ENCODE measurements at places on chromosomes 13 and 19.

DNA sequence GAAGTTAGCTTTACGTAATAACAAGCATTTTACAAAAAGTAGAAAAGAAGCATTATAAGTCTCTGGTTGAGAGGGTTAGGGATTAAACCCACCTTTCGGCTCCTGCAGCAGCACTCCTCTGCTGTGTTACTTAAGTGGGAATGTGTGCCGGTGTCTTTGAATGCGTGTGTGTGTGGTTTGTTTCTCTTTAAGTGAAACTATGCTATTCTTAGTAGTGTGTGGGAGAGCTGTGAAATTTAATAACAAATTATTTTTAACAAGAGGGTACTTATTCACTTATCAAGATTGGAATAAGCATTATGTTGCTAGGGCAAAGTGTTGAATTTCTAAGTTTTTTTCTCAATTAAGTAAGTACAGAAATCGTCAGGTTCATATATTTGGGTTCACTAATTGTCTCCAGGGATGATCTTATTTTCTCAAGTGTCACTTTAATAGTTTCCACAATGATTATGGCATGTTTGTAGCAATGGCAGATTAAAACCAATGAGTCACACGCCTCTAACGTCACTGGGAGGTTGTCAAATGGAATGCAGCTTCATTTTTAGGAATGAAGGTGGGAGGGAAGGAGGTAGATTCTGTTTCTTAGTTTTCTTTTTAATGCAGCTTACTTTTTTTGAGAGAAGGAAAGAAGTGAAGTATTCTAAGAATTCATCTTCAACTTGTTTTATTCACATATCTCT, 151.3 kb downstream of the LMO7 start:
- peak; percentile 79 for DNase-seq

DNA sequence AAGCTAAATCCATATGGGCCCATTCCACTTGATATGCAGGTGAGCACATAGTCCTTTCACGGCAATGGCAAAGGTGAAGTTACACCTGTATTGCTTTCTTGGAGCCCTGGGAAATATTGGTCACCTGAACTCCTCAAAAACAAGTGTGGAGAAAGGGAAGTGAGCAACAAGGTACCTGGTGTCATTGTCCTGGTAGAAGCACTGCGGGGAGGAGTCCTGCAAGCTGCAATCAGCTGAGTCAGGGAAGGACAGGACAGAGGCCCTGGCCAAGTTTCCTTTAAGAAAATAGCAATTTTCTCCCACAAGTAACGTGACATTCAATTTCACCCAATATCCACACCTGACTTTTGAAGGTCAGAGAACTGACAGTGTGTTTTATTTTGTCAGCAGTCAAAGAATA, 389.1 kb downstream of the IRS2 start:
- DNase-seq: no peak

DNA sequence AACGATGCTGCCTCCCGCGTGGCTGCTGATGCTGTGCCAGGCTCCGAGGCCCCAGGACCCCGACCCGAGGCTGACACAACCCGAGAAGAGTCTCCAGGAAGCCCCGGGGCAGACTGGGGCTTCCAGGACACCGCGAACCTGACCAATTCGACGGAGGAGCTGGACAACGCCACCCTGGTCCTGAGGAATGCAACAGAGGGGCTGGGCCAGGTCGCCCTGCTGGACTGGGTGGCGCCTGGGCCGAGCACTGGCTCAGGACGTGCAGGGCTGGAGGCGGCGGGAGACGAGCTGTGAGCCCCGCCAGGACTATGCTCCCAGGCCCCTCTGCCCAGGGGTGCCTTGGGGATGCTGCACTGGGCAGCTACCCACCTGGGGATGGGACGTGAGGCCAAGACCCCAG, 10.7 kb downstream of the SIRT6 start:
- DNase-seq: no peak

- no peak for DNase-seq
These were observed 22.1 kb downstream of the ZNF787 start for GRCh38 chr19:56098731-56099568.

DNA sequence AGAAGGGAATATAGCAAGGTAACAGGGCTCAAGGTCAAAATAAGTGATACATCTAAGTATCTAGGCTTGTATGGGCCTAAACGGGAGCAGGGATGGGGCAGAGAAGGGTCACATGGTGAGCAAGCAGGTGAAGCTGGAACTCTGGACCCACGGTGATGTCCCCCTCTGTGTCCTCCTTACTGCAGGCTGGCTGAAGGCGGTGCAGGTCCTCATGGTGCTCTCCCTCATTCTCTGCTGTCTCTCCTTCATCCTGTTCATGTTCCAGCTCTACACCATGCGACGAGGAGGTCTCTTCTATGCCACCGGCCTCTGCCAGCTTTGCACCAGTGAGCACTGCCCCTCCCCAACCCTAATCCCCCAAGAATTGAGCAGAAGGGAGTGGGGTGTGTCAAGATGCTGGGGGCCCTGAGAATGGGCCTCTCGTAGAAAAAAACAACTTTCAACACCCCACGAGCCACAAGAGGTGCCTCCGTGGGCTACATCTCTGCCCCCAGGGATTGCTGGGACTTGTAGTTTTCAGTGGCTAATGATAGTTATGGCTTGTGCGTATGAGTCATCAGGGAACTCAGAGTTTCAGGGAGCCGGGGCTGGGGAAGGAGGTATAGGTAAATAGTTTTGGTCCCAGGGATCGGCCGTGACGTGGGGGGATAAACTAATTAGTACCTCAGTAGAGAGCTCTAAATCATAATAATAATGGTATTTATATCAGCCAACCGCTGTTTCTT, 4.0 kb downstream of the EMP3 start:
- peak; percentile 71 for DNase-seq

- no peak for DNase-seq
These were observed 205.1 kb downstream of the DACH1 start for GRCh38 chr13:71661921-71662320.

- no peak for DNase-seq
These were observed 13.4 kb downstream of the CYP2A6 start for GRCh38 chr19:40836754-40837429.

- no peak for DNase-seq
These were observed 133.9 kb downstream of the PTPRS start for GRCh38 chr19:5206751-5207075.

- peak; percentile 77 for DNase-seq
These were observed 2.3 kb upstream of the EIF3G start for GRCh38 chr19:10122045-10122444.

- DNase-seq: peak; percentile 64
These were observed 903 bp downstream of the PIN1 start for GRCh38 chr19:9836021-9836420.

Measured in EH (cell line).